ENCODE measurements at places on chromosomes 7 and 10.
A peak's percentile ranks its signal among the peaks of the same experiment; 100 is the strongest.

GRCh38 chr7:104408371-104408770 lies 80.0 kb downstream of the LHFPL3 start:
- DNase-seq: no peak

DNA sequence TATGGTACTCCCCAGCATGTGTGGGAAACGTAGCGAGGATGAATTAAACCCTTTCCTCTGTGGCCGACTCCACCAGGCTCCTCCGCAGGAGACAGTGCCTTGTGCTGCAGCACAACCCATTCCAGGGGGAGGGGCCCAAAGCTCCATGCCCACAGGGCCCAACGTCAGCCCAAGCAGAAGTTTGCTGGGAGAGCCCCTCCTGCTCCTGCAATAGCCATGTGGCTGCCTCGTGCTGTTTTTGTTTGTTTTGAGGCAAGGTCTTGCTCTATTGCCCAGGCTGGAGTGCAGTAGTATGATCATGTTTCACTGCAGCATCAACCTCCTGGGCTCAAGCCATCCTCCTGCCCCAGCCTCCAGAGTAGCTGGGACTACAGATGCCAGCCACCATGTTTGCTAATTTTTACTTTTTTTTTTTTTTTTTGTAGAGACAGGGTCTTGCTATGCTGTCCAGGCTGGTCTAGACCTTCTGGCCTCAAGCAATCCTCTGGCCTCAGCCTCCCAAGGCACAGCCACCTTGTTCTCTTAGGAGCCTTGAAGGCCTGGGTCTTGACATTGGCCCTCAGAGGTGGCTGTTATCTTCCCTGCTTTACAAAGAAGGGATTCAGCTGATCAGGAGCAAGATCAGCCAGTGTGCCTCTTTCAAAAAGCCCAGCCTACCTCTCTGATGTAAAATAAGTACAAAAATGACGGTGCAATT lies 102.8 kb downstream of the DYNC2I1 start:
- no peak for DNase-seq

DNA sequence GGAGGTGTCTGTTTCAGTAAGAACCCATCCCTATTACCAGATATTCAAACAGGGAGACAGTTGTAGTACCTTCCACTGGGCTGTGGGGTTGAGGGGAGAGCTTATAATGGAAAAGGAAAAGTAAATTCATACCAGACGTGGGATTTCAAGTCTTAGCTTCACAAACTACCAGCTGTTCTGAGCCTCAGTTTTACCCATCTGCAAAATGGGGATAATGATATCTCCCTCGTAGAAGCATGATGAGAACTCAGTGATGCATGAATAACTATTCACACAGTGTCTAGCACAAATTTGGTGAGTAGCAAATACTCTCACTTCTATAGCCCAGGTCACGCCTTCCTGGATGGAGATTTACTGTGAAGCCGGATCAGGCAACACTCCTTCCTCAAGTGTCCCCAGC lies 29.1 kb upstream of the IKZF1 start:
- DNase-seq: no peak

- DNase-seq: no peak
Observed at GRCh38 chr7:36777855-36778254, 53.6 kb upstream of the AOAH start.

- no peak for DNase-seq
Observed at GRCh38 chr10:107129000-107129399, 35.5 kb downstream of the SORCS1 start.

DNA sequence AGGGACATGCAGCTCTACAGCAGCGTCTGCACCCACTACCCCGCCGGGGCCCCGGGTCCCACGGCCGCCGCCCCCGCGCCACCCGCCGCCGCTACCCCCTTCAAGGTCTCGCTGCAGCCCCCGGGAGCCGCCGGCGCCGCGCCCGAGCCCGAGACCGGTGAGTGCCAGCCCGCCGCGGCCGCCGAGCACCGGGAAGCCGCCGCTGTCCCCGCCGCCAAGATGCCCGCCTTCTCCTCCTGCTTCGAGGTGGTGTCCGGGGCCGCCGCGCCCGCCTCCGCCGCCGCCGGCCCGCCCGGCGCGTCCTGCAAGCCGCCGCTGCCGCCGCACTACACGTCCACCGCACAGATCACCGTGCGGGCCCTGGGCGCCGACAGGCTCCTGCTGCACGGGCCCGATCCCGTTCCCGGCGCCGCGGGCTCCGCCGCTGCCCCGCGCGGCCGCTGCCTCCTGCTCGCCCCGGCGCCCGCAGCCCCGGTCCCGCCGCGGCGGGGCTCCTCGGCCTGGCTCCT lies 631 bp downstream of the OTUD1 start:
- DNase-seq: no peak

DNA sequence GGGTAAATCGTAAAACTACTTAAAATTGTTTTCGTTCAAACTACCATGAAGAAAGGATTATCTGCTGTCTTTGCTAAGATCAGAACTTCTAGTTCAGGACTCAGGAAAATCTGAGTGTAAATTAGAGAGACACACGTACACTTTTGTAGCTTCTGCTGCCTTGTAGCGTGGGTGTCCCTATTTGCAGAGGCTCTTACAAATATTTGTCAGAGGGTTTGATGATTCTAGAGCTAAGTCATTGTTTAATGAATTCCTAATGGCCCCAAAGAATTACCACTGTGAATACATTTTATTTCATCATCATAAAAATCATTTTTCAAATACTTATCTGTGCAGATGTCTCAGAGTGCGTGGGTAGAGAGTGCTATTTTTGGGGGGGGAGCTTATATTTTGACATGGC lies 314.9 kb downstream of the LRMDA start:
- no peak for DNase-seq

GRCh38 chr7:111093496-111093895 lies 2.6 kb downstream of the LRRN3 start:
- no peak for DNase-seq

GRCh38 chr7:44068054-44068453 lies 2.7 kb upstream of the PGAM2 start:
- no peak for DNase-seq

GRCh38 chr10:110524859-110525232 lies 27.1 kb downstream of the DUSP5 start:
- no peak for DNase-seq

DNA sequence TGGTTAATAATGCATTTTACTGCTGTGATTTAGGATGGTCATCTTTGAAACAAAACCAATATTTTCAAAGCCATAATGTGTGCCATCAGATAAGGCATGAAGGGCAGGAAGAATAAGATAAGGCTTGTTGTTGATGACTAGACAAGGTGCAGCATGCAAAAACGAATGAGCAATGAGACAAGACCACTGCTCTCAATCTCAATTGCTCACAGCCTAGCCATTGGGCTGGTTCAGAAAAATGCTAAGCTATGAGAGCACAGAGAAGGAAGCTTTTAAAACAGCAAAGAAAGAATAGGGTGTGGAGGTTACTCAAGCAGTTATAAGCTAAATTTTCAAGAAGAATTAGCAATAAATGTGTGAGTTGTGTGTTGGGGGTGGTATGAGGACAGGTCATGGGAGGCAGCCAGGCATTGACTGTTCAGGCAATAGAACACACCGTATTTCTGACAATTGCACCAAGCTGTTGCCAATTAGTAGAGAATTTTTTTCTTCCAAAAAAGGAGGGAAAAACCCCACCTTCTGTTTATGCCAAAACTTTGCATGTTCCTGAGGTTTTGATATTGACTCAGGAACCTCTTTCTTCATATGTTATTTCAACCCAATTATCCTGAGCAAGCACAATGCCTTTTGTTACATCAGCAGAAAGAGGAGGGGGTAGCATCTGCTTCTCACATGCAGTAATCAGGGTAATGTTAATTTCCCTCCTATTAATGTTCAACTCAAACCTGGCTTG lies 276.5 kb downstream of the HDAC9 start:
- no peak for DNase-seq

- DNase-seq: no peak
Observed at GRCh38 chr7:111429781-111430180, 132.5 kb downstream of the IMMP2L start.

DNA sequence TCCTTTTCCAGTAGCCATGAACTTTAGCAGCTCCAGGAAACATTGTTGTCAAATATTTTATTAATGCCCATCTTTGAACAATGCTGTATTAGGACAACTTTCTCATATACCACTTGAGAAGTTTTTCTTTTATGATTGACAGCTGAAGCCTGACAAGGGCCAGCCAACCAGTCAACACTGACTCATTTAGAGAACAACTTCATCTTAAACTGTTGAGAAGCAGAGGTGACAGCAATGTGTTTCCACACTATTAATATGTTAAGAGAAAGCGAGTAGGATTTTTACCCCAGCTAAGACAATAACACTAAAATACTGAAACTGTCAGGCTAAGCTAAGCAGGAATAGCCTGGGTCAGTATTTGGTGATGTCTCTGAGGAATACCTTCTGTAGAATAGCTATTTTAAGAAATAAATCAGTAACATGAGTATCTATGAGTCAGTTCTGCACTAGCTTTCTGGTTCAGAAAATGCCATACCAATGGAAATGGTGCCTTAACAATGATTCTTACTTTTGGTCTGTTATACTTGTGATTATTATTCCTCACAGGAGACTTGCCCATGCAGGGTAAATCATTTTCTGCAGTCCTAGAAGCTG lies 168.8 kb upstream of the POT1 start:
- no peak for DNase-seq

- peak; percentile 50 for DNase-seq
Observed at GRCh38 chr7:22219036-22219435, 137.9 kb downstream of the RAPGEF5 start.

DNA sequence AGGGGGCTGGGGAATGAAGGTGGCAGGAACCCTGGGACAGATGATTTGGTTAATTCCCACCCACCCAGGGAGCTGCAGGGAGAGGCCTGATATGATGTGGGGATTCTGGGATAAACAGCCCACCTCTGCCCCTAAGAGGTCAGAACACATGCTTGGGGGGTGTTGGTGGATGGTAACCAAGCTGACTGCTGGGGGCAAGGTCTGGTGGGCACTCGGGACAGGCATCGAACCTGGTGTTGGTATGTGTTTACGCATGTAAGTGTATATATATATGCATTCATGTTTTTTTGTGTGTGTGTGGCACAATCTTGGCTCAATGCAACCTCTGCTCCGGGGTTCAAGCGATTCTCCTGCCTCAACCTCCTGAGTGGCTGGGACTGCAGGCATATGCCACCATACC lies 80.7 kb upstream of the TMEM248 start:
- DNase-seq: no peak

- no peak for DNase-seq
Observed at GRCh38 chr10:109861081-109861480, 62.2 kb downstream of the XPNPEP1 start.

DNA sequence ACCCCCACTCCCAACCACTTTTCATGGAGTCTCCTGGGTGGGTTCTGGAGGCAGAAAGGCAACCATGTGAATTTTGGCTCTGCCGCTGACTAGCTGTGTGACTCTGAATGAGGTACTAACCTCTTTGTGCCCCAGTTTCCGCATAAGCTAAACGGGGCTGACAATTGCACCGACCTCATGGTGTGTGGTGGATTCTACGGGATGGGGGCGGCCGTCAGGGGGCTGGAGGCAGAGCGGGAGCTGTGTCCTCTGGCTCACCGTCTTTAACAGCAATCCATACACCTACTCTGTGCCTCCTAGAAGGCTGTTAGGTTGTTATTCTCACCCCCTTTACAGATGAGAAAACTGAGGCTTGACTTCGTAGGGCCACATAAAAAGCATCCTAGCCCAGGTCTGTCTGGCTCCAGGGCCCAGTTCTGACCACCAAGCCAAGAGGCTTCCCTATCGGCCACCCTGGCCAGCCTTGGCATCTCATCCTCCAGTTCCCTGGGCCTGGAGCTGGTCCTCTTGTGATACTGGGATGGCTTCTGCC lies 4.3 kb upstream of the SLC29A3 start:
- no peak for DNase-seq

- DNase-seq: no peak
Observed at GRCh38 chr10:660413-660969, 29.0 kb downstream of the DIP2C start.

- no peak for DNase-seq
Observed at GRCh38 chr10:130193493-130194193, 57.5 kb downstream of the GLRX3 start.

- DNase-seq: no peak
Observed at GRCh38 chr7:17467386-17467945, 169.0 kb downstream of the AHR start.

GRCh38 chr10:38127812-38128211 lies 33.7 kb downstream of the ZNF37A start:
- DNase-seq: no peak

DNA sequence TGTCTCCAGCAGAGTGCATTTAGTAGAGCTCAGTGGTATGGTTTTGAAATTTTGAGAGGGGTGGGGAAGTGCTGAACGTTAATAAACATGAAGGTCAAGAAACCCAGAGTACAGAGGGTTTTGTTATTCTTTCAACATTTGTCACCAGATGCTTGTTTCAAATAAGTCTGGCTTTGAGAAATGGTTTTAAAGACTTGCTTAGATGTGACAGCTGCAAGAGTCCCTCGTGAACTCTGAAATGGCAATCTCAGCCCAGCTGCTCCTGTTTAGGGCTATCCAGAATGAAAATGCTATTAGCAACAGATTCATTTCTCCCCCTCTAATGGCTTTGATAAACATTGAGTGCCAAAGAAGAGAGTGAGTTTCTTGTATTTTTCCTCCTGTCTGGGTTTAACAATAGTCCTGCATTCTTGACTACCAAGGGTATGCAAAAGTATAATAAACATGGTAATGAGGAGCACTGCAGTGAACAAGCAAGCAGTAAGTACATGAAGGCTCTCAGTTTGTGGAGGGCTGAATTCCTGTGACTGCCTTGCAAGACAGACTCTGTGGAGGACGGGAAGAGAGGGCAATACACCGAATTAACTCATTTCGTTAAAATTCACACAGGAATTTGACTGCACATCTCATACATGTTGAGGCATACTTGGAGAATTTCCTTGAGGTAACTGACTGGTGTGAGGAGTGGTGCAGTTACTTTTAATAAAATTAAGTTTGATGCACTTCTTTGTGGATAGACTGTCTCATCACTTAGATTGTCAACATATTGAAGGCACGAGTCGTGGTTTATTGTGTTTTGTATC lies 490.9 kb downstream of the REEP3 start:
- no peak for DNase-seq

DNA sequence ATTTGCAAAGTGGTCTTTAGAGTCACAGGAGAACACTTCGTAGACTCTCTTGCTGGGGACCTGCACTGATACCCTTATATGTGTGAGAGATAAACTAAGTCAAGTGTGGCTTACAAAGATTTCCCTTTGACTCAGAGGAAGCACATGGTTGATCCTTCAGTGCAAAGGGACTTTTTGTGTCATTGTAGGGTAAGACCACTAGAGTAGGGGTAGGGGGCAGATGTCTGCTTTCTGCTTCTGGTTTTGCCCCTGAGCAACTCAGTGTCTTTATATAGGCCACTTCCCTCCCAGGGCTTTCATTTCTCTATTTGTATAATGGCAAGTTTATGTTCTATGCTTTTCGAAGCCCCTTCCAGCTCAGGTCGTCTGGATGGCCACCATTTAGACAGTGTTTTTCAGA lies 281.7 kb downstream of the SORCS3 start:
- DNase-seq: no peak

GRCh38 chr7:86749741-86750665 lies 106.3 kb downstream of the GRM3 start:
- no peak for DNase-seq

DNA sequence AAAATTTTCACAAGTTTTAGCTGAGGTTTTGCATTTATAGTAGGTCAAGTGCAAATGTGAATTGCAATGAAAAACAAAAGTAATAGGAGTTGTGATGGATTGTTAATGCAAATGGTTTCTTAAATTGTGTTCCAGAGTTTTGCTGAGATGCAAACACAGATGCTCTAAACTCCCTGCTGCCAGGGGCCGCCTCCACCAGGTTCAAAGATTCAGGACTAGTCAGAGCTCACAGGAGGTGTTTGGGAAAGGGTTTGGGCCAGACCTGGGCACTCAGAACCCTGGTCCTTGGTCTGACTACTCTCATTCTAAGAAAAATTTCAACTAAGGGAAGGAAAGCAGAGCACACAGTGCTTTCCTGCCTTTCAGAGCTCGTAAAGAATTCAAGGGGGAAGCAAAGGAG lies 193.1 kb downstream of the CCSER2 start:
- no peak for DNase-seq

All from amygdala (tissue), 56 donors.